HepG2 (cell line): ENCODE measurements at places on chromosomes 2 and 18.
A peak's percentile ranks its signal among the peaks of the same experiment; 100 is the strongest.

- DNase-seq = no peak
These were observed 425.1 kb upstream of the RAB6C start for GRCh38 chr2:129554373-129554772.

- no peak for DNase-seq
These were observed 1.1 kb downstream of the MEMO1 start for GRCh38 chr2:32009516-32010256.

GRCh38 chr18:22282311-22283115 lies 113.1 kb downstream of the GATA6 start:
- DNase-seq = peak; percentile 86

GRCh38 chr2:120674246-120675170 lies 61.2 kb upstream of the GLI2 start:
- DNase-seq = no peak
